Activated CD8-positive, alpha-beta T cell treated with anti-CD3 and anti-CD28 coated beads, Interleukin-2, amount 10 ng/mL, durations not matched to agents 7 days and 5 days (primary cell): ENCODE measurements at places on chromosomes 7 and 10. TPM values are rescaled to one million over a fixed set of nuclear protein-coding genes. Genes with fewer than 3 reads are reported as not detected.

- DNase-seq, result no peak
Measured at GRCh38 chr7:25842201-25842733, 309.7 kb upstream of the NFE2L3 start.

DNA sequence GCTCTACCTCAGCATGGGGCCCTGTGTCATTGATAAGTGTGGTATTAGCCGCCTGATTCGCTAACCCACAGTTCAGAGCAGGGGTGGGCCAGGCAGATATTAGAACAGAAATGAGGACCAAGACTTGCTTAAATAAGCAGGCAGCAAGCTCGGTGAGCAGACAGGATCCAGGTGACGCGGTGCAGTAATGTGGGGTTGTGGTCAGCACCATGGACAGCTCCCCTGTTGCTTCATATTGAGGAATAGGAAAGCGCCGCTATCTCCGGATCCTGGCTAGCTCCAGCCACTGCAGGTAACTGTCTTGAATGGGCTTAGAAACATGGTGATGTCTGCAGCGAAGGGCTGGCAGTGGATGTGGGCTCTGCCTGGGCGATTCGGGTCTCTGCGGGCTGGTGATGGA is 51.3 kb upstream of the GPR26 start:
- peak; percentile 75 for DNase-seq

GRCh38 chr7:126776498-126776897 is 476.2 kb downstream of the GRM8 start:
- no peak for DNase-seq

DNA sequence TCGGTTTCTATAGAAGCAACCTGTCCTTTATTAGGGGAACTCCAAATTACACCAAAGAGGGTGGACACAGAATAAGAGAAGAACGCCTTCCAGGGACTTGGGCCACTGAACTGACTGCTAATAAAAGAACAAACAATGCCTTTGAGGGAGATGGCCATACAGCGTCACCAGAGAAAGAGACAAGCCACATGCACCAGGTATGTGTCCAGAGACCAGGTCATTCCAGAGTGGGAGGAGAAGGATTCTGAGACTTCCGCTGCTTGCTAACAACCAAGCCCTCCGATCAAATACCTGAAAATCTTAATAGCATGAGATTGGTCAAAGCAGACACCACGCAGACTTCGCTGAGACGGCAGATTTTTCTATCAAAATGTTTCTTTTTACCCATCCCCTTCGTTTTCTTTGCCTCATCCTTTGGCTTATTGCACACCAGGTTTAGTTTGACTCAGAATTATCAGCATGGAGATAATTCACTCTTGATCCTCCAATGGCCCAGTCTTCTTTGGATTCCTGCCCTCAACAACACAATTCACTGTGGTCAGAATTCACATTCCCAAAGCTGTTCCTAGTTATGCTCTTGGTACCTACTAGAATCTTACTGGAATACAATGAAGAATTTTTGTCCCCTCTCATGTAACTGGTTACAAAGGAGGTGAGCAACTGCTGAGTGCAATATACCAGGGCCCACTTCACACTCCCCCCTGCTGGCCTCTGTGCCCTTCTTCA is 87.4 kb upstream of the DDC start:
- DNase-seq, result no peak

- no peak for DNase-seq
Measured at GRCh38 chr10:11878776-11879175, 55.6 kb downstream of the PROSER2 start.

DNA sequence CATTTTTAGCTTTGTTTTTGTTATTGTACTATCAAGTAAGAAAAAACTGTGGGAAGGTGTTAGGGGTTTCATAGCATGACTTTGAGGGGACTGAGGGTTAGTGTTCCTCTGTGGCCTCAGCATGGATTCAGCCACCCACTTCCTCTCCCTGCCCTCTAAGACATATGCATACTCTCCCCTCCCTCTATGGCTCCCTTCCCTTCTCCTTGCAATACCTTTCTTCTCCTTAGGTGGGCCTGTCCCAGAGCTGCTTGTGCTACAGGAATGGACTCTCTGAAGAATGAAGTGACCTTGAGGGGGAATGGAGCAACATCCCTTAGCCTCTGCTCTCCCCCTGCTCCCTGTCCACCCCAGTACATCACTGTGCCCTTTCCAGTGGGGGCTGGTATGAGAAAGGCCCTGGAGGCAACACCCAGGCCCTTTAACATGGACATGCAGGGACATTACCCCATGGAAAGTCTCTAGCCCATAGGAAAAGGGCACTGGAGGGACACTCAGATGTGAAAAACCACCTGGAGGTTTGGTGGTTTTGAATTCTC is 22.4 kb downstream of the CDH23 start:
- DNase-seq, result no peak

- peak; percentile 71 for DNase-seq
Measured at GRCh38 chr7:131556053-131556908, at the start of gene PODXL. Gene PODXL (minus strand): TSS chr7:131556628. CDS start chr7:131556359, 269 bp downstream.

DNA sequence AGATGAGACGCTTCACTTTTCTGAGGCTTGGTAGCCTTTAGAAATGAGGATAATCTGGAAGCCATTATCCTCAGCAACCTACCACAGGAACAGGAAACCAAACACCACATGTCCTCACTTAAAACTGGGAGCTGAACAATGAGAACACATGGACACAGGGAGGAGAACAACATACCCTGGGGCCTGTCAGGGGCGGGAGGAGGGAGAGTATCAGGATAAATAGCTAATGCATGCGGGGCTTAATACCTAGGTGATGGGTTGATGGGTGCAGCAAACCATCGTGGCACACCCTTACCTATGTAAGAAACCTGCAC is 48.9 kb downstream of the LRGUK start:
- no peak for DNase-seq

The FGFR2 gene
- total RNA-seq, result not detected

The ADAMTS14 gene
- total RNA-seq, result not detected

The ASB10 gene
- total RNA-seq, result not detected

The ANKIB1 gene
- 55.7 TPM for total RNA-seq

The CLEC5A gene
- not detected for total RNA-seq

The SUN3 gene
- 0.97 TPM for total RNA-seq

The LRRC27 gene
- total RNA-seq, result 3.8 TPM

The MYO3A gene
- total RNA-seq, result not detected

The C10orf71 gene
- not detected for total RNA-seq
